ENCODE measurements at places on chromosomes 13 and 19. TPM values are rescaled to one million over a fixed set of nuclear protein-coding genes. Genes with fewer than 3 reads are reported as not detected.

DNA sequence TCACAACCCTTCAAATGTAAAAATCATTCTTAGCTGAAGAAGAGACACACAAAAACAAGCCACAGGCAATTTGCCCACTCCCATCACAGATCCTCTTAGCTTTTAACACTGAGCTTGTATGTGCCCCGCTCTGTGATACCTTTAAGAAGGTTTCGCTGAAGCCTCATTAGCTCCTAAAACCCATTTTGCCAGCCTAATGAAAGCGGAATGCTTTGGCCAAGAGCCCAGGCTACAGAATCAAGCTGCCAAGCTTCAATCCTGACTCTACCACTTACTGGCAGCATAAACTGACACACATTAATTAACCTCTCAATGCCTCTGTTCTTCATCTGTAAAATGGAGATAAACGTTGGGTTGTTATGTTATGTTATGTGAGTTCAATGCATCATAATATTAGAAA lies 10.5 kb downstream of the ZNF112 start:
- no peak for DNase-seq

GRCh38 chr13:103349211-103349980 lies 283.2 kb upstream of the SLC10A2 start:
- no peak for DNase-seq

Gene RNF113B
- not detected for total RNA-seq

DNA sequence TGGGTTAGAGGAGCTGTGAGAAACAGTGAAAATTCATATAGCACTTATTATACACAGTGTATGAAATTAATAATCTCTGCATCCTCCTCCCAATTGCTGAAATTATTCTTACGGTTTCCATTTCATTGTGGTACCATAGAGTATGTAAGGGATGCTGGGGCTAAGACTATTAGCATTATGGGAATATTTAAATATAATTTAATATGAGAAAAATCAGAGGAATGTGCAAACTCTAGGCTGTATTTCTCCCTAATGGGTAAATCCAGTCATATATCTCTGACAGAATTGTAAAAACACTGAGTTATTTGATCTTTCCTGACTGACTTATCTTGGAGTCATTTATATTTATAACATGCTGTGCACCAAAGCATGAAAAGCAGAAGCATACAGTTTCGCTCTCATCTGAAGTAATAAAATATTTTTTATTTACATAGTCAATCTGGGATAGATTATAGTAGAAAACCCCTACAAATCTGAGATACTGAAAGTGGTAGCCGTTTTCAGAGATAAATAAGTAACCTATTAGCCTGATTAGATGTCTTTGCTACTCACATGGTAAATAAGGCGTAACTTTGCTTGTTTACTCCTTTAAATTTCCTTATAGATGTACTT lies 34.9 kb downstream of the LRCH1 start:
- no peak for DNase-seq
